Small intestine (tissue), 16 donors: ENCODE measurements at places on chromosomes 6 and 20. TPM values are rescaled to one million over a fixed set of nuclear protein-coding genes. Genes with fewer than 3 reads are reported as not detected.

Gene C20orf202
- polyA plus RNA-seq: not detected

Gene ESR1
- polyA plus RNA-seq: not detected

DNA sequence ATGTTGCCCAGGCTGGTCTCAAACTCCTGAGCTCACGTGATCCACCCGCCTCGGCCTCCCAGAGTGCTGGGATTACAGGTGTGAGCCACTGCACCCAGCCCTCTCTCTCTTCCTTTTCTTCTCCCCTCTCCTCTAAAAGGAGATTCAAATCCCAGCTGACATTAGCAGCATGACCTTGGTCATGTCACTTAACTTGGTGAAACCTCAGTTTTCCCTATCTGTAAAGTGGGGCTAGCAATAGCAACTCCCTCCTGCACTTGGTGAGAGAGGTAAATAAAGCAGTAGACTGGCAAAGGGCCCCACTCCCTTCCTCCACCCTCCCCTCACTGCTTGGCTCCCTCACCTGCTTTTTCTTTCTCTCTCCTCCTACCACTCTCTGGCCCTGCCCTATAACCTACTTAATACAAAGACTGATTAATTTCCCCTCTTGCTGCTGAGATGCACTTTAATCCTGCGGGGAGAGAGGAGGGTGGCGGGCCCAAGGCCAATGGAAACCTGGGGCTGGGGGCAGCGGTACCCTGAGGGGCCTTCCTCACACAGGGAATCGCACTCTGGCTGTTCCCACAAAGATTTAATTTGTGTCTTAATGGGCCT is 54.2 kb upstream of the ZFAND3 start:
- no peak overlapping the region for H3K4me3 ChIP-seq
- H3K36me3 ChIP-seq: no peaks in the 10 kb centered on the region
- no peaks in the 10 kb centered on the region for H3K27me3 ChIP-seq
- no peak overlapping the region for H3K27ac ChIP-seq
- no peak for DNase-seq
- peaks cover 2% of the 10 kb centered on the region for H3K4me1 ChIP-seq

DNA sequence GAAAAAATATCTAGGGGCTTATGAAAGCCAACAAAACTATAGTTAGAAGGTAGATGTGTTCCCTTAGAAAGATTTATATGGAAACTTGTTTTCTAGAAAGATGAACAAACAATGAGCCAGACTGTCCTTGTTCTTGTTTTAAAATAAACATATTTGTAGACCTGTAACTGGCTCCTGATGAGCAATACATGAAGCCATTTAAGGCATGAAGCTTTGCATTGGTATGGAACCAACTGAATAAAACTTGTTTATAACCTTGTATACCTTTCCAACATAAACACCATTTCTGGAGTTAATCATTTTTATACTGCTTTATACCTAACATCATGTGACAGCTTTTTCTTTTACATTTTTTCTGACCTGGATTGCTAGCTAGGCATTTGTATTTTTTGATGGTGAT is 247.8 kb downstream of the PRL start:
- no peaks in the 10 kb centered on the region for H3K27me3 ChIP-seq
- H3K4me1 ChIP-seq: no peaks in the 10 kb centered on the region
- H3K36me3 ChIP-seq: no peaks in the 10 kb centered on the region
- H3K27ac ChIP-seq: no peak overlapping the region

DNA sequence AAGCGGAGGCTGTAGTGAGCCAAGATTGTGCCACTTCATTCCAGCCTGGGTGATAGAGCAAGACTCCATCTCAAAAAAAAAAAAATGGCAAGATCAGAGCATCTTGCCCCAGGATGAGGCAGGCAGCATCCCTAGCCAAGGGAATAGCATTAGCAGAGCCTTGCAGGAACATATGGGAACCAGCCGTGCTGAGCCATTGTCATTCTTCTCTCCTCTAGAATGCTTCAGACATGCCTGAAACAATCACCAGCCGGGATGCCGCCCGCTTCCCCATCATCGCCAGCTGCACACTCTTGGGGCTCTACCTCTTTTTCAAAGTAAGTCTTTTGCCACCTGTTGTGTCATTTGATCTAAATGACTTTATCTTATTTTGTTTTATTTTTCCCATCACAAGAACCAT is 13.0 kb downstream of the HM13 start:
- H3K27ac ChIP-seq: no peak overlapping the region
- DNase-seq: no peak
- no peaks in the 10 kb centered on the region for H3K4me1 ChIP-seq
- H3K36me3 ChIP-seq: peaks cover 17% of the 10 kb centered on the region

DNA sequence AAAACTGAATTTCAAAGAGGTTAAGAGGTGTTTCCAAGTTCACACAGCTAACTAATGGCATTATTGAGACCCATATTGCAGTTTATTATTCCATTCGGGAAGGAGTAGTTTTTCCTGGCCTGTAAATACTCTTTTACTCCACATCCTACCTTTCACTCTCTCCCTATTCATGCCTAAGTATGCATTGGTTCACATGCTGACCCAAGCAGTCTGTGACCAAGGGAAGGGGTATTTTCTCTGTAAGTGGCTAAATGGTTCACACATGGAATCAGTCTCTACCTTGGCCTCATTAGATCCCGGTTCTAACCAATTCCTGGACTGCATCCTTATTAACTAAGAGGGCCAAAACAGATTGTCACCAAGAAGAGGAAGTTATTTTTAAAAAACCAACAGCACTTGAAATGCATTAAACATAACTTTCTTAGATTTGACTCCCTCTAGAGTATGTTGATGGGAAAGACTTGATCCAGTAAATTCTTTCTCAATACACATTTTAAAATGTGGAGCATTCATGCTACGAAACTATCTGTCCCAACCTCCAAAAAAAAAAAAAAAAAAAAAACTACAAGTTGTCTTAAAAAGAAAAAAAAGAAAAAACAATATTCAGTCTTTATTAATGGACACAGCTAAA is 17.8 kb upstream of the RSPO3 start:
- H3K4me1 ChIP-seq: no peaks in the 10 kb centered on the region
- no peak for DNase-seq
- no peak overlapping the region for H3K4me3 ChIP-seq
- no peaks in the 10 kb centered on the region for H3K36me3 ChIP-seq

- no peak overlapping the region for H3K4me3 ChIP-seq
- no peaks in the 10 kb centered on the region for H3K4me1 ChIP-seq
- no peaks in the 10 kb centered on the region for H3K27me3 ChIP-seq
Observed at GRCh38 chr6:54993948-54994347, 147.4 kb downstream of the FAM83B start.

GRCh38 chr6:81865712-81866111 is 113.2 kb upstream of the TENT5A start:
- no peak overlapping the region for H3K4me3 ChIP-seq
- no peaks in the 10 kb centered on the region for H3K27me3 ChIP-seq
- no peak overlapping the region for H3K27ac ChIP-seq

- DNase-seq: no peak
- no peak overlapping the region for H3K4me3 ChIP-seq
- H3K4me1 ChIP-seq: peaks cover 10% of the 10 kb centered on the region
- no peaks in the 10 kb centered on the region for H3K36me3 ChIP-seq
Observed at GRCh38 chr6:150634964-150635292, 35.2 kb downstream of the PLEKHG1 start.

DNA sequence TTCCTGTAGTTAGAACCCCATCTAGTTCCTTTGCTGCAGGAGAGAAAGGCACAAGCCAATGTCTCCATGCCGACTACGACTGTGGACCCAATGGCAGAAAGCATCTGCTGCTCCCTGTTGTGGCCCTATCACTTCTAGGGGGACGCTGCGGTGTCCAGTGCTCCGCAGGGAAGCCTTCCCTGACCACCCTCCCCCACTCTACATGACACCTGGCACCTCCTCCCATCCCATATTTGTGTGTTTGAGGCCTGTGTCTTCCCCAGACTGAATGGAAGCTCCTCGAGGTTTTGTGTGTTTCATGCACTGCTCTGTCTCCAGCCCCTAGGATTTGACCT is 159.5 kb downstream of the DTNBP1 start:
- no peak for DNase-seq
- no peaks in the 10 kb centered on the region for H3K27me3 ChIP-seq
- no peak overlapping the region for H3K4me3 ChIP-seq
- no peaks in the 10 kb centered on the region for H3K4me1 ChIP-seq
- peaks cover 92% of the 10 kb centered on the region for H3K36me3 ChIP-seq
- no peak overlapping the region for H3K27ac ChIP-seq
